ENCODE measurements at places on chromosomes 6 and 20.

DNA sequence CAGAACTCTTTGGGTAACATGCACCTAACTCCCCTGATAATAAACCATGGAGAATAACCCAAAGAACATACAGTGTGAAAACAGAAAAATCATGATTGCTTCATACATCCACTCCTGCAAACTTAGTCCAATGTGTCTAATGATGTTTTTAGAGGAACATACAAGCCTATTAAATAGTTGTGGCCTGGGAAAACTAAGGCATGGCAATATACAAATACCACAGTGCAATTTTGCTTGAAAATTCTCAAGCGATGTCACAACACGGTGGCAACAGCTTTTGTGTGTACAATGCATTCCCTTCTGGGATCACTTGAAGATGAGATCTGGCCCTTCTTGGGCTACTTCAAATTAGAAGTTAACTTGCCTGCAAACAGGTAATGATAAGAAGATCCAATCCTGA lies 16.7 kb downstream of the MAP3K5 start:
- DNase-seq = peak; percentile 64

GRCh38 chr6:159866286-159867247 lies 24.2 kb upstream of the MAS1 start:
- DNase-seq = no peak

DNA sequence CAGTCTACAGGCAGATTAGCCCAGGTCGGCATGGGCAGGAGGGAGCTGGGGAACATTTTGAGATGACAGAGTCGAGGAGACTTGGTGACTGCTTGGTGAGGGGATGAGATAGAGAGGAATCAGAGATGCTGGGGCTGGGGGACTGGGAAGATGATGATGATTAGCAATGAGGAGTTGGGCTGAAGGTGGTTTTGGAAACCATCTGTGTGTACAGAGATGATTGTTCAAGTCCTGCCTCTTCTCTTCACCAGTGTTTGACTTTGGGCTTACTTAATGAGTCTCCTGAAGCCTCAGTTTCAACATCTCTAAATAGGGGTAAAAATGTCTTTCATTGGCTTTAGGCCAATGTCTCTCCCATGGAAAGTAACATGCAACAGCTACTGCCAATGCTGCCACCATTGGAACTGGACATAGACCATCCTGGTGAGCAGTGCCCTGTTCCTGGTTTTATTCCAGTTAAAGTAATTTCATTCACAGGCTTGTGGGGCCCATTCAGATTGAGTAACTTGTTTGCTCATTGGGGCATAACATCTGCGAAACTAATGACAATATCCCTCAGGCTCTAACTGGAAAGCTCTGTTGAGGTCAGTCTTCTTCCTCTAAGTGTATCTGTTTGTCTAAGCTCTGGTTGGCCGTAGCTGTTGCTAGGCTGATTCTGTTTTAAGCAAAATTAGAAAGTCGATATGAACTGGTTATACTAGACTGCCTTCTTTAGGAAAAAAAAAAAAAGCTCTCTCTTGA lies 99.1 kb downstream of the ARMC2 start:
- DNase-seq = peak; percentile 99

- no peak for DNase-seq
Observed at GRCh38 chr6:110475066-110475653, 1.3 kb downstream of the SLC22A16 start.

DNA sequence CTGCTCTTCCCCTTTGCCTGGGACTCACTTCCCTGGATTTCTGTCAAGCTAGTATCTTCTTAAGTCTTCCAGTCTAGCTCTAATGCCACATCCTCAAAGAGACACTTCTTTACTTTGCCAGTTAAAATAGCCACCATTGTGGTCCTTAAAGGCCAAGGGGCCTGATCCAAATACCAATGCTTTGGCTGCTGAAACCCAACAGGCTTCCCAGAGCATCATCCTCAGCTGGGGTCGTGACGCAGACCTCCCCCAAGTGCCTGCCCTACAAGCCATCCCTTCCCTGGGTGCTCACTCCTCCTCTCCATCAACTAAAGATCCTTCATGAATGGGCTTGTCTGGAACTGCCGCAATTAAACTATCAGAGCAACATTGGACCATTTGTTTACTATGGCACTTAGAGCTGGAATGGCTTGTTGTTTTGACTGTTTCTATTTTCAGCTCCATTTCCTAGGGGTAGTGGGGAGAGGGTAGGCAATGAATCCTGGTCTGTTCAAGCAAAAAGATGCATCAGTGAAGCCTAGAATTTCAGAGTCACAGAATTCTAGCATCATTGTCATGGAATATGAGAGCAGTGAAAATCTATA lies 79.6 kb upstream of the SIRPA start:
- DNase-seq = no peak

- no peak for DNase-seq
Observed at GRCh38 chr20:38046572-38046971, 13.0 kb downstream of the RPRD1B start.

DNA sequence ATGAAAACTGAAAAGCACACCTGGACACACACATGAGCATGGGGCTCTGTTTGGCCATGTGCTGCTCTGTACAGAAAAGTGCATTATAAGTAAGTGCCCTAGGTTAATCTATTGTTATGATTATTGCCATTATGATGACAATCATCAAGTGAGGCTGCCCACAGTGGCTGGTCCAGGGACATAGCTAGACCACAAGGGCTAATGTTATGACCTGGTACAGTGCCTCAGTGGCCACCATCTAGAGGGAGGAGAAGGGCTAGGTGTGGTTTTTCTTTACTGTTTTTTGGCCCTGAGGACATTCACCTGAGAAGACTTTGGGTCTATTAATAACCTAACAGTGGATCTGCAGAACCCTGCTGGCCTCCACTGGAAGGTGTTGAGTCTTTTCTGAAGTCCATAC lies 86.1 kb downstream of the GJA10 start:
- DNase-seq = no peak

DNA sequence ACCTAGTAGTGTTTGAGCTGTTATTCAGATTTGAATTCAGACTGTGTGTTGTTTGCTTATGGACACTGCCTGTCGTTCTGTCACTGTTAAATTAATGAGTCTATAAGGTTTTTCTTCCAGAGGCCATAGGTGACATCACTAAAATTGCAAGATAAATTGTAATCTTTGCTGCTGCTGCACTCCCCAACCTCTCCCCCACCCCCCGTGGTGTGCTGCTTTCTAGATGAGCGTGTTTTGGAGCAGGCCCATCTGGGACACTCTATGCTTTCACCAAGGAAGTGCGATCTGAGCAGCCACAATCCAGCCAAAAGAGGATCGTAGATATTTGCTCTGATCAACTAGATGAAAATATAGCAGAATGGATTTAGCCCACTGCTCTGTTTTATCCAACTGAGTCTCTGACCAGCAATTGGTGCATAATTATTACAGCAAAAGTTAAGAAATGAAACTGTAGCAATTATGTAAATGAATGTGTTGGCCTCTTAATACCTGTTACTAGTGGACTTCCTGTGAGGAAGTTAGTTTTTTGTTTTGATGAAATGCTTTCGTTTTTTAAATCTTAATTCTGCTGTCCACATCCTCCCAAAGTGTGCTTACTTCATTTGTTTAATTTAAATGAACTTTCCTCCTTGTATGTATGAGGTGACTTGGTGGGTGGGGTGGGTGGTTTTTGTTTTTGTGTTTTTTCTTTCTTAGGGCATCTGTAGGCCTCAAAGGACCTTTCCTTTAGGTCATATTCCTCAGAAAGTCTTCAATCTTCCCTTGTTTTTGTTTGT lies 58.1 kb downstream of the RPRD1B start:
- no peak for DNase-seq

DNA sequence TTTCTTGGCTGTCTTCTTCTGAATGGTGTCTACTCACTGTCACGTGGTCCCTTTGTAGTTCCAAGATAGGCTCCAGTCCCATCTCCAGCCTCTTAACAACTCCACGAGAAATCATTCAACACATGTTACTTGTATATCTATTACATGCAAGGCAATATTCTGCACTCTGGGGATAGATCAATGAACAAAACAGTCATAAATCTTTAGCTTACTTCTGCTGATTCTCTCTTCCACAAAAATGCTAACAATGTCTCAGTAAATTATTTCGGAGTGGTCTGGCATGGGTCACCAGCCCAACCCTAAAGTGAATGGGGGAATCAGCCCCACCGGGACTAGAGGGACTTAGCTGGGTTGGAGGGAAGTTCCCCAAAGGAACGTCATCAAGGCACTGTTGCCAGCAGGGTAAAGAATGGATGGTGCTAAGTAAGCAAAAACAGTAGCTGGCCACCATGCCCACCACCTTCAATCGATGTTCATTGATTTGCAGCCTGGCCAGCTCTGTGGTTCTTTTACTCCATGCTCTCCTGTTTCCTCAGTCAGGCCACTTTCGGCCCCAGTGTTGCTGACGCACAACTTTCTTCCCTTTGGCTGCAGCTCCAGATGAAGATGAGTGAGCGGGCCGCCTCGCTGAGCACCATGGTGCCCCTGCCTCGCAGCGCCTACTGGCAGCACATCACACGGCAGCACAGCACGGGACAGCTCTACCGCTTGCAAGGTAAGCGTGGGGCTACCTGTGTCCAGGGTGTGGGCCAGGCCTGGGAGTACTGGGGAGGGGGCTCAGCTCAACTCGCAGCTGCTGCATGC lies 167.7 kb downstream of the DOK5 start:
- no peak for DNase-seq

- DNase-seq = no peak
Observed at GRCh38 chr6:119090256-119090655, 11.8 kb upstream of the FAM184A start.

DNA sequence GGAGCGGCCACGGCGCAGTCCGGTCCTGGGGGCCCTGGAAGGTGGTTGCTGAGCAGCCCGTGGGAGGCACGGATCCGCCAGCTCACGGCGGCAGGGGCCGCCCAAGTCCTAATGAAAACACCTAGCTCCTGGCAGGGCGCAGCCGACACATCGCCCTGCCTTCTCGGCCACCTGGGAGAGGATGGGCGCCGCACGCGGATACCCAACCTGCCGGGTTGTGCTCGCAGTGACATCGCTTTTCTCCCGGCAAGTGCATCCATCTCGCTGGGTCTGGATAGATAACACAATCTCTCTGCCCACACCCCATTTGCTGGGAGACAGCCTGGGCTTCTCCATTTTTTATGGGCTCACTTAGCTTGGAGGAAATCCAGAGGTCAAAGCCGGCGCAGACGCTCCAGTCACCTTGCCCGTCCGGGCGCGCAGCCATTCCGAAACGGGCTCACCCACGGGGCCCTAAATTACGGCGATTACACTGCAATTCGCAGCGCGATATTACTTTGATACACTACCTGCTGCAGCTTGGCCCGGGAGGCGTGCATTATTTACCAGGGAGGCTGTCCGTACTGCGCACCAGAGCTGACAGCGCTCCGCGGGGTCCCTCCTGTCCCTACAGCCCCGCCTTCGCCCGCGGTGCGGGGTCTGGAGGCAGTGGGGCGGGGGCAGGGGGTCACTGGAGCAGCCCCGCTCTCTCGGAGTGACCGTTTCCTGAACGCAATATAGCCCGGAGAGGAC lies 36.2 kb upstream of the CCDC167 start:
- DNase-seq = no peak

Measured in fibroblast of gingiva (primary cell).